GM23248 (cell line): ENCODE measurements at places on chromosomes 7 and 10.
A peak's percentile ranks its signal among the peaks of the same experiment; 100 is the strongest.

DNA sequence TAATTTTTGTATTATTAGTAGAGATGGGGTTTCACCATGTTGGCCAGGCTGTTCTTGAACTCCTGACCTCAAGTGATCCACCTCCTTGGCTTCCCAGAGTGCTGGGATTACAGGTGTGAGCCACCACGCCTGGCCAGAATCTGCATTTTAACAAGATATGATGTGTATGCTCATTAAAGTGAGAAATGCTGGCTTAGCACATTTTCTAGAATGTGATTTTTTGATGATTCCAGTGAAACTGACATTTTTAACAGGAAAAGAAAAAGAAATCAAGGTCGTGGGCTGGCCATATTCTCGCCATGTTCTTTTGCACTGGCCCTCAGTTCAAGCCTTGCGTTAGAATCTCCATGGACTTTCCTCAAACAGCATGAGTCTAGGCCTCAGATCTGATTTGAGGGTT lies 18.1 kb upstream of the TPST1 start:
- no peak for DNase-seq

DNA sequence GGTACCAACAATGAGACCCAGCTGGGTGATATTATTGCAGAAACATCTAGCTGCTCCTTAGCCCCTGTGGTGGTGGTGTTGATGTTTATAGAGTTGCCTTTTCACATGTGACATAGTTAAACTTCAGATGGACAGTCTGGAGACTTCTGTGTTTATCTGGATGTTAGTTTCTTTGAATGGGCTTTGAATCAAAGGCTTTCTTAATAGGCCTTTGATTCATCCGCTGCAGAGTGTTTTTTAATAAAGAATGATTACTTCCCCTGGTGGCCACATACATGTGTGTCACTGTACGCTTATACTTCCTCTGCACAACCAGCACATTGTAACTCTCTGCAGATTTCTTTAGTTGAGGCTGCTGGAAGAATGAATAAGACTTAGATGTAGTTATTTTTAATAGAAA lies 221.0 kb downstream of the DYNC1I1 start:
- no peak for DNase-seq

GRCh38 chr7:14751461-14751860 lies 151.1 kb downstream of the DGKB start:
- no peak for DNase-seq

- no peak for DNase-seq
These were observed 95.4 kb upstream of the HABP2 start for GRCh38 chr10:113457408-113457807.

GRCh38 chr7:94335586-94335985 lies 59.1 kb upstream of the COL1A2 start:
- peak; percentile 52 for DNase-seq

- DNase-seq, result no peak
These were observed 96.8 kb upstream of the PCBD1 start for GRCh38 chr10:70984986-70985722.
